Stromal cell of bone marrow (primary cell): ENCODE measurements at places on chromosomes 13 and 19.

GRCh38 chr19:44712864-44713515 is 14.0 kb downstream of the CEACAM16 start:
- DNase-seq = no peak

DNA sequence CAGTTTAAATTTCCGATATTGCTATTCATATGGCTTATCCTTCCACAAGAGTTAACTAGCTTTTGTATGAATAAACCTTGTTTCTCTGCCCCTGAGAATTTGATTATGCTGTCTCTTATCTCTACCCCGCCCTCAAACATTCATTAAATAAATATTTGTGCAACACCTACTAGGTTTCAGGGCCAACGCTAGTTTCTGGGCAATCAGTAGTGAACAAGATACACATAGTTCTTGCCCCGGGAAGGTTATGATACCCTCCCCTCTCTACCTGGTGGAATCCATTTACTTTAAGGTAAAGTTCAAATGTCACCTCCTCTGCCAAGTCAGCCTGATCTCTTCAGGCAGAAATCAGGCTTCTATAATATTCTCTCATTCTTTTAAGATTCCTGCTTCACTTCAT is 16.6 kb upstream of the USP12 start:
- DNase-seq = no peak

DNA sequence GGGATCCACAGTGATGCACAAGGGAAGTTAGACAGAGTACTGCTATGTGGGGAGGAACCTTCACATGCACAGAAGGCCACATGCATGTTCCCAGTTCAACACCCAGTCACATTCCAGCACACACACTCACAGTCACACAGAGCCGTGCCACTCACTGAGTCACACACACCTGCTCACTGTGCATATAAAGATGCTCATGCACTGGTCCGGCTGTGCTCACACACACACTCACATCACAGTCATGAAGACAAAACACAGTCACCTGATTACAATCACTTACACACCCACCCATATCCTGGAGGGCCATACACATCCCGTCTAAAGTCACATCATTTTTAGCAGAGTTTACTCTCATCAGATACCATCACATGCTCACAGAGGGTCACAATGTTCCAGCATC is 478 bp downstream of the CLC start:
- DNase-seq = no peak

DNA sequence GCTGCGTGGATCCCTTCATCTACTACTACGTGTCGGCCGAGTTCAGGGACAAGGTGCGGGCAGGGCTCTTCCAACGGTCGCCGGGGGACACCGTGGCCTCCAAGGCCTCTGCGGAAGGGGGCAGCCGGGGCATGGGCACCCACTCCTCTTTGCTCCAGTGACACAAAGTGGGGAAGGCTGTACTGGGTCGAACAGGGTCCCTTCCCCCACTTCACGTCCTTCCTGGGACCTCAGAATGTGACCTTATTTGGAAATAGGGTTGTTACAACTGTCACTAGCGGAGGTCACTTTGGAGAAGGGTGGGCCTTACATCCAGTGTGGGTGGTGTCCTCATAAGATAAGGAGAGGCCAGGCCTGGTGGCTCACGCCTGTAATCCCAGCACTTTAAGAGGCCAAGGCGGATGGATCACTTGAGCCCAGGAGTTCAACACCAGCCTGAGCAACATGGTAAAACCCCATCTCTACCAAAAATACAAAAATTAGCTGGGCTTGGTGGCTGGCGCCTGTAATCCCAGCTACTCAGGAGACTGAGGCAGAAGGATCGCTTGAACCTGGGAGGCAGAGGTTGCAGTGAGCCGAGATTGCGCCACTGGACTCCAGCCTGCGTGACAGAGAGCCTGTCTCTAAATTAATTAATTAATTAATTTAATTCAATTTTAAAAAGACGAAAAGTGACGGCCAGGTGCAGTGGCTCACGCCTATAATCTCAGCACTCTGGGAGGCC is 1.8 kb downstream of the F2RL3 start:
- no peak for DNase-seq

- no peak for DNase-seq
Observed at GRCh38 chr13:57874530-57874929, 243.0 kb downstream of the PCDH17 start.

- DNase-seq = no peak
Observed at GRCh38 chr13:42412812-42413483, 141.0 kb downstream of the AKAP11 start.

DNA sequence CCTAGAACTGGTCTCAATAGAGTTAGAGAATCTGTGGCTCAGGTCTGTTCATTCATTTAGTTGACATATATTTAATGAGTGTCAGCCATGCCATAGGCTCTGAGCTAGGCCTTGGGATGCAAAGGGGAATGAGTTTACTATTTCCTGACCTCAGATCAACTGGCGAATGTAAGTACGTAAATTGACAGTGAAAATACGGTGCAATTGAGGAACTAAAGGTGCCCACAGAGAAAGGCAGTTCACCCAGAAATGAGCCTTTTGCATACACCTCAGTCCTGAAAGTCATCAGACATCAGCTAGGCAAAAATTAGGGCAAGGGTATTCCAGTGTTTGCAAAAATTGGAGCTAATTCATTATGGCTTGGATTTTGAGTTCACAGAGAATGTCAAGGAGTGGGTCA is 20.6 kb upstream of the UPF3A start:
- DNase-seq = no peak
